SK-N-SH treated with all-trans-retinoic acid at 6 μM for 48 hours (cell line): ENCODE measurements at places on chromosomes 4 and X.

GRCh38 chrX:116757491-116757890 lies 294.7 kb upstream of the CT83 start:
- no peak for ATAC-seq

DNA sequence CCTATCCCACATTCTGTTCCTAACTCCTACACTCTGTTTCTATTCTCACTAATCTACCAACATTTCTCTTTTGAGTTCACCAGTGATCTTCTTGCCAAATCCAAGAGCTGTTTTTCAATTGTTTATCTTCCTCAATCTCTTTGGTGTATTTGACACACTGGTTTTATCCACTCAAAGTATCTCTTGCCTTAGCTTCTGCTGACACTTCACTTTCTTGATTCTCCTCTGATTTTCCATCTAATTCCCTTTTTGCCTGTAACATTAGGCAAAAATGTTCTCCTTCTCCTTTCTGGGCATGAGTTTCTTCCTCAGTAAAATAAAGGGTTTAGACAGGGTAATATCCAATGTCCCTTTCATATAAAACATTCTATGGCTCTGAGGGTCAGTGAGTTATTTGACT lies 26.2 kb downstream of the GRIA3 start:
- ATAC-seq, result no peak

DNA sequence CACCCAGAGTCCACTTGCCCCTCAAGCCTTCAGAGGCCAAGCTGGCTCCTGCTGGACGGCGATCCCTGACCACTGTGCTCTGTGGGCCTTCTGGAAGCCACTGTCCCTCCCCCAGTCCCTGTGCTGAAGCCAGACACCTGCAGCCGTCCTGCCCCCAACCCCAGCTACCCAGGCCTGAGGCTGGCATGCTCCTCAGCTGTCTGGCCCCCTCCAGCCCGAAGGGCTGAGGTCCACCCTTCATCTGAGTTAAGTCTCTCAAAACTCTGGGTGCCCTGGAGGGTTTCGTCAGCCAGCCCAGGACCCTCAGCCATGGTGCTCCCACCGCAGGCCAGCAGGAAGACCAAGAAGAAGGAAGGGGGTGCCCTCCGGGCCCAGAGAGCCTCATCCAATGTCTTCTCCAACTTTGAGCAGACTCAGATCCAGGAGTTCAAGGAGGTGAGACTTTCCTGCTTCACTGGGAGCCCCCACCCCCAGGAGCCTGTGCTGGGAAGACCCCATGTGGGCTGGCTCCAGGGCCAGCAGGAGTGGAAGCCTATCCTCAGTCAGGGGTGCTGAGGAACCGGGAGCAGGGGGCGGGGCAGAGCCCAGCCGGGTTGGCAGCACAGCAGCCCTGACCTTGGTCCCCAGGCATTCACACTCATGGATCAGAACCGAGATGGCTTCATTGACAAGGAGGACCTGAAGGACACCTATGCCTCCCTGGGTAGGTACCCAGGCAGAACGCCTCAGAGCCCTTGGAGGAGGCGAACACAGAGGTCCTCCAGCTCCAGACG lies 4.2 kb downstream of the MYL5 start:
- no peak for ATAC-seq

DNA sequence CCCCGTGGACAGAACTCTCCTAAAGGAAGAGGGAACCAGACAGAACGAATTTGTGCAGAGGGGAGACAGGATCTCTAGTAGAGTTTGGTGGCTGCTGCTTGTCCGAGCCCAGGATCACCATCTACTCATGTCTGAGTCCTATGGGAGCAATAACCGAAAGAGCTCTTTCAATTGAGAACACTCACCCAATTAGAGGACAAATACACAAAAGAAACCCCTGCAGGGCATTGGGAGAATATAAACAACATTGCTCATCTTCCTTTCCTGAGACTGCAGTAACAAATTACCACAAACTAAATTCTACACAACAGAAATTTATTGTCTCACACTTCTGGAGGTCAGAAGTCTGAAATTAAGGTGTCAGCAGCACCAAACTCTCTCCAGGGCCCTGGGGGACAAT lies 65.6 kb downstream of the SPINK2 start:
- ATAC-seq, result no peak

GRCh38 chr4:103008875-103009729 lies 10.4 kb downstream of the SLC9B1 start:
- peak; percentile 96 for ATAC-seq

DNA sequence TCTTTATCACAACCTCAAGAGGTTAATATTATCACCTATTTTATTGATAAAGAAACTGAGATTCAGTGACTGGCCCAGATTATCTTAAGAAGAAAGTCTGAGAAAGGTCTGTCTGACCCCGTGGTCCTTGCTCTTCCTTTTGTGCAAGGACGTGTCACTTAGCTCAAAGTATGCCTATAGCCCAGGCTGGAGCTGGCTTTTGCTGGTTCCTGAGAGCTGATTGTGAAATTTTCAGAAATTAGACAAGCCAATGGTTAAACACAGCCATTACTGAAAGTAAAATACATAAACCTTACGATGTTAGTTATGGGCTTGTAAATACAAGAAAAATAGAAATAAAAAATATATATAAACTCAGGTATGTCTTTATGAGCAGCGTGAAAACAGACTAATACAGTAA lies 70.1 kb downstream of the CHRNA9 start:
- ATAC-seq, result no peak

DNA sequence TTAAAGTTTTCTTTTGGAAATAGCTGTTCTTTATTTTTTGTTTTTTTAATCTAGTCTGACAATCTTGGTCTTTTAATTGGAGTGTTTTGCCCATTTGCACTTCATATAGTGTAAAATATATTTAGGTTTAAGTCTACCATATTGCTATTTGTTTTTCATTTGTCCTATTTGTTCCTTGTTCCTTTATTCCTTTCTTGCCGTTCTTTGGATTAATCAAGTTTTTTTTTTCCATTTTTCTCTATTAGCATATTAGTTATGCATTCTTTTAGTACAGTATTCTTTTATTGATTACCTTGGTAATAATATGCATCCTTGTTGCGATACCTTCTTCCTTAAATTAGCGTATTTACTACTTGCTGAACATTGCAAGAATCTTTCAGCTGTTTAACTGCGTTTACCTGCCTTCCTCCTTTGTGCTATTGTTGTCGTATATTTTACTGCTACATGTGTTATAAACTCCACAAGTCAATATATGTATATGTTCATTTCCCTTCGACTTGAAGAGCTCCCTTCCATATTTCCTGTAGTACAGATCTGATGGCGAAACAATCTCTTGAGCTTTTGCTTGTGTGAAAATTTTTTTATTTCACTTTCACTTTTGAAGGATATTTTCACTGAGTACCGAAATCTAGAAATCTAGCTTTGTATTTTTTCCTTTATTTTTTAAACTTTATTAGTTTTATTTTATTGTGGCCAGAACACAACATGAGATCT lies 23.9 kb upstream of the RNF212 start:
- no peak for ATAC-seq

DNA sequence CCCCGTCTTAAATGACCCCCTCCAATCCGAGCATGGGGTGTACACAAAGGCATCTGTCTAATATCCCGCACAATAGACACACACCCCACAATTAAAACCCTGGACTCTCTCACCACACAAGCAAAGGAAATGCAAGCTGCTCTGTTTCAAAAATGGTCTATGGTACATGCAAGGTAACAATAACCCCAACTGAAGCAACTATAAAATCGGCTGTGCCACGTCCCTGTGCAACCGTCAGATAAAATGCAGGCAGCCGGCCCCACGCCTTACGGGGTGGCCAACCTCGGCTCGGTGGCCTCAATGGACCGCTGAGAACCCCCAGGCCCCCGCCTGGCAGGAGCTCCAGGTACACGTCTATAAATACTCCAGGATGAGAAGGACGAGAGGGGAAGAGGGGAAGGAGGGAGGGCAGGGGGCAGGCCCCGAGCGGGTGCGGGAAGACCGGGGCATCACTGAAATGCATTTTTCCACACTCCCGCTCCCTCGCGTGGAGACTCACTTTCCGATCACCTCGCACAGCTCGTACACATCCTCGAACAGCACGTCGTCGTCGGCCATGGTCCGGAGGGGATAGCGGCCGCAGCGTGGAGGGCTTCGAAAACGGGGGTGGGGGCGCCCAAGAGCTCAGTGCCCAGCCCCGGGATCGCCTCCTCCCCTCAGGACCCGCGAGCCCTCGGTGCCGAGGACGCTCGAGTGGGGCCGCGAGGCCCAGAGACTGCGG lies 763 bp downstream of the CASK start:
- ATAC-seq, result peak; percentile 21

GRCh38 chr4:46946919-46947536 lies 38.0 kb upstream of the COX7B2 start:
- ATAC-seq, result no peak

- ATAC-seq, result no peak
Observed at GRCh38 chrX:48514126-48514806, 5.5 kb downstream of the PORCN start.

GRCh38 chr4:129110931-129111330 lies 15.0 kb downstream of the C4orf33 start:
- no peak for ATAC-seq

DNA sequence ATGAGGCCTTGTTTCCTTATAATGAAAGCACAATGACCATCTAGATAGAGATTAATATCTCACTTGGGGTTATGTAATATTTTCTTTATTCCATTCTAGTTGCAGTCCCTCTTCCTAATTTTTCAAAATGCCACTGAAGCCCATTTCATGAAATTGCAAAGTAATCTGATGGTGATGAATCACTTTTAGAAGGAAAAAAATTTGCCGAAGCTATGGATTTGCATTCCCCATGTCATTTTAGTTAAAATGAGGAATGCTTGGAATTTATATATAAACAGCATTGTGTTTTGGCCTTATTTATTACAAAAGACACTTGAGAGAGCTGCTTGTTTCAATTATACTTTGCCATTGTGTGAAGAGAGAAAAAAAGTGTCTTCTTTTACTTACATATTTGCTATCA lies 241.7 kb upstream of the TEX13A start:
- no peak for ATAC-seq
